ENCODE measurements at places on chromosomes 4 and X.

- no peak for DNase-seq
Observed at GRCh38 chr4:71665358-71665757, 118.5 kb downstream of the GC start.

GRCh38 chrX:39356119-39356807 lies 555.0 kb downstream of the MID1IP1 start:
- no peak for DNase-seq

- DNase-seq = peak; percentile 78
Observed at GRCh38 chrX:110407910-110408545, 49.4 kb downstream of the RTL9 start.

DNA sequence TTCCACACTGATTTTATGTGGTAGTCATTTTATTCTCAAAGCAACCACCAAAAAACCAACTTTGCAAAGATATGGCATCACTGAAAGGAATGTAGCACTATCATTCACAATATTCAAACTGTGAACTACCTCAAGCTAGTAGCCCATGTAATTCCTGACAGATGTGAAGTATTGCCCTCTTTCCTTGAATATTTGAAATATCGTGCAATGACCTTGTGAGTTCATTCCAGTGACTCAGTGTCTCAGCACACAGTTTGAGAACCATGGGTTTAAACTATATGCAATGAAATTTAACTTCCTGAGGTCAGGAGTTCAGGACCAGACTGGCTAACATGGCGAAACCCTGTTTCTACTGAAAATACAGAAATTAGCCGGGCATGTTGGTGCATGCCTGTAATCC lies 20.9 kb upstream of the IQCM start:
- DNase-seq = no peak

DNA sequence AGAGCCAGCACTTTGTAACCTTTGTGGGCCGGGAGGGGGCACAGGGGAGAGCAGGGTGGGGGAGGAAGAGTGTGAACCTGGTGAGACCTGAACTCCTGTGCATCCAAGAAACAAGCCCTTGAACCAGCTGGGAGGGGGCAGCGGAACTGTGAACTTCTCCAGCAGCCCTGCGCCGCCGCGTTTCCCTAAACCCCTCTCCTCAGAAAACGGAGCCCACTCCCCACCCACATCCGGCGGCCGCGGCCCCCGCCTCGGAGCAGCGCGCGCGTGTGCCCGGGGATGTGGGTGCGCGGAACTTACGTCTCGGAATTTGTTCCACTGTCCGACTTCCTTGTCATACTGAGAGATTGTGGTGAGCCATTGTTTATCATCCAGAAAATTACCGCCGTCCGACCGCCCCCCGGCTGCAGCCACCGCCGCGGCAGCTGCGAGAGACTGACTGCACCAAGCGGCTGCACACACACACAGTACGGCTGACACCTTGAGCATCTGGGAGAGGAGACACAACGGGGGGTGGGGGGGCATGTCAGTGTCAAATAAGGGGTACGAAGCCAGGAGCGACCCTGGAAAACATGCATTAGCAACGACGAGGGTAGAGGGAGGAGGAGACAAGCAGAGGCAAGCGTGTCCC lies 494 bp downstream of the SPOCK3 start:
- DNase-seq = peak; percentile 37
